ENCODE measurements at places on chromosomes 2 and 18. TPM values are rescaled to one million over a fixed set of nuclear protein-coding genes. Genes with fewer than 3 reads are reported as not detected.

POTEF gene
- total RNA-seq = 3.5 TPM

TMEM247 gene
- total RNA-seq = not detected

WDCP gene
- total RNA-seq = 19.9 TPM

C2orf78 gene
- 1.5 TPM for total RNA-seq

SERPINB4 gene
- not detected for total RNA-seq

GAREM1 gene
- 11.1 TPM for total RNA-seq

LIMS3 gene
- total RNA-seq = 1.1 TPM

TRPM8 gene
- total RNA-seq = 0.39 TPM

RGPD3 gene
- total RNA-seq = 0.15 TPM

RNF152 gene
- 0.47 TPM for total RNA-seq

FOXI3 gene
- not detected for total RNA-seq

CWC22 gene
- total RNA-seq = 24.7 TPM

PIEZO2 gene
- total RNA-seq = 0.34 TPM

ATRAID gene
- 93.6 TPM for total RNA-seq

ERBB4 gene
- 0.10 TPM for total RNA-seq

DNAH6 gene
- total RNA-seq = 1.6 TPM

MYCN gene
- not detected for total RNA-seq

ZNF516 gene
- 32.0 TPM for total RNA-seq

UGT1A9 gene
- not detected for total RNA-seq

GCG gene
- not detected for total RNA-seq

RAPGEF4 gene
- 0.59 TPM for total RNA-seq

RFX8 gene
- not detected for total RNA-seq

FOXD4L1 gene
- total RNA-seq = 0.64 TPM

CCDC121 gene
- total RNA-seq = 2.1 TPM

NFATC1 gene
- total RNA-seq = 20.8 TPM

GTF2A1L gene
- total RNA-seq = 0.22 TPM

DSG1 gene
- total RNA-seq = not detected

TTC32 gene
- 6.3 TPM for total RNA-seq

CLHC1 gene
- 11.1 TPM for total RNA-seq

AFG3L2 gene
- total RNA-seq = 66.7 TPM

COL6A3 gene
- total RNA-seq = 1.2 TPM

RBM44 gene
- 0.54 TPM for total RNA-seq

AMER3 gene
- not detected for total RNA-seq

ZEB2 gene
- 0.81 TPM for total RNA-seq

SPP2 gene
- total RNA-seq = not detected

INO80C gene
- total RNA-seq = 30.7 TPM

SH2D6 gene
- 2.7 TPM for total RNA-seq

ITGB1BP1 gene
- 86.9 TPM for total RNA-seq

CIDEA gene
- total RNA-seq = not detected

PLEKHM3 gene
- 6.3 TPM for total RNA-seq

ZNF519 gene
- total RNA-seq = 6.5 TPM

DSC1 gene
- total RNA-seq = not detected
